ENCODE measurements at places on chromosomes 13 and 19.

DNA sequence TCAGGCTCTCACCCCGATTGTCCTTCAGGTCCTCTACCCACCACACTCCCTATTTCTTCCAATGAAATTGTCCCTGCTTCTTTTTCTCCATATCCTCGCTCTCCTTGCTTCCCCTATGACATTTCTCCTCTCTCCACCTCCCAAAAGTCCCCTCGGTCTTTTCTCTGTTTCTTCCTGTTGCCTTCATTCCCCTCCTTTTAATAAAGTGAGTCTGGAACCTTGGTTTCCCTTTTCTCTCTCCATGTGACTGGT, 676 bp upstream of the ZNF574 start:
- DNase-seq, result no peak

GRCh38 chr13:39371706-39372105, 231.3 kb downstream of the LHFPL6 start:
- DNase-seq, result no peak

DNA sequence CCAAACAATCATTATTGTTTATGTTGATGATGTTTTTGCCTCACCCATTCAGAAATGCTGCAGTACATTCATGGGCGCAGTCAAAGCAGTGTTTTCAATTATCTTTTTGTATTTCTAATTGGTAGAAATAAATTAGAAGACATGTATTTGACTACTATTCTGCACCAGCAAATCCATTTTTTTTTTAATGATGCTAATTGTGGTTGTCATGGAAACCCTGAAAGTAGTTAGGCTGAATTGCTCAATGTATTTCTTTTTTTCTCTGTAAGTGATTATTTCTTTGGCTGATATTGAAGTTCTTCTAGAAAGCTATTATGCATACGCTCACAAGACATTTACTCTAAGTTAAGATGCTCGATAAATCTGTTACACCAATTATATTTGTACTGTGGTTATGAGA, 101.2 kb downstream of the RFC3 start:
- DNase-seq, result no peak

- DNase-seq, result no peak
Observed at GRCh38 chr19:10450191-10450852, 30.0 kb downstream of the PDE4A start.

- no peak for DNase-seq
Observed at GRCh38 chr19:14028901-14029300, 953 bp downstream of the RLN3 start.

DNA sequence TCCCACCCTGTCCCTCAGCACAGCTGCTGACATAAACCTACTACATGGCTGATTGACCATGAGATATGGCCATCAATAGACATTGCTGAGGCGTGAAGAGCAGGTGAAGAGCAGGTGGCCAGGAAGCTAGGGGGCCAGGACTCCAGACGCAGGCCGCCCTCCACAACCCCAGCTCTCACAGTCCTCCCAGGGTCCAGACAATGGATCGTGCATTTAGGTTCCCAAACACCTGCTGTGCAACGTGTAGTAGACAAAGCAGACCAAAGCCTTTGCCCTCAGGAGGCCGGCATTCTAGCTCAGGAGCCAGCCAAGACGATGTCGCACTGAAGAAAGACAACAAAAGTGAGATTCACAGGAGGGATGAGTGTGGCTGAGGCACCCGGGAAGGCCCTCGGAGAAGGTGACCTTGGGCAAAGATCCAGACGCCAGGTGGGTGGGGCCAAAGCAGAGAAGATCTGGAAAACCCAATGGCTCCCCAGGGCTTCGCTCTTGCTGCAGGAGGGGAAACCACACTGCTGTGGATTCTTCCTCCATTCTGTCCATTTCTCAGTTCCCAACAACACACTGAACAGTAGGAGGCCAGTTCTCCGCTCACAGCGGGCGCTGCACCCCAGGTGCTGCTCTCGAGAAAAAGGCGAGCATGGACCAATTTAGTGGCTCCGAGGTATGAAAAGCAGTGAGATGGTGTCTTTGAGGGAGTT, 1.4 kb downstream of the FFAR1 start:
- DNase-seq, result no peak

- DNase-seq, result no peak
Observed at GRCh38 chr13:30113983-30114570, 193.3 kb downstream of the KATNAL1 start.

GRCh38 chr19:1224847-1225246, 13.0 kb downstream of the CBARP start:
- no peak for DNase-seq

GRCh38 chr13:77729502-77730221, 32.2 kb downstream of the SLAIN1 start:
- no peak for DNase-seq
